Activated naive CD8-positive, alpha-beta T cell treated with anti-CD3 and anti-CD28 coated beads for 36 hours (primary cell): ENCODE measurements at places on chromosomes 4 and X.

DNA sequence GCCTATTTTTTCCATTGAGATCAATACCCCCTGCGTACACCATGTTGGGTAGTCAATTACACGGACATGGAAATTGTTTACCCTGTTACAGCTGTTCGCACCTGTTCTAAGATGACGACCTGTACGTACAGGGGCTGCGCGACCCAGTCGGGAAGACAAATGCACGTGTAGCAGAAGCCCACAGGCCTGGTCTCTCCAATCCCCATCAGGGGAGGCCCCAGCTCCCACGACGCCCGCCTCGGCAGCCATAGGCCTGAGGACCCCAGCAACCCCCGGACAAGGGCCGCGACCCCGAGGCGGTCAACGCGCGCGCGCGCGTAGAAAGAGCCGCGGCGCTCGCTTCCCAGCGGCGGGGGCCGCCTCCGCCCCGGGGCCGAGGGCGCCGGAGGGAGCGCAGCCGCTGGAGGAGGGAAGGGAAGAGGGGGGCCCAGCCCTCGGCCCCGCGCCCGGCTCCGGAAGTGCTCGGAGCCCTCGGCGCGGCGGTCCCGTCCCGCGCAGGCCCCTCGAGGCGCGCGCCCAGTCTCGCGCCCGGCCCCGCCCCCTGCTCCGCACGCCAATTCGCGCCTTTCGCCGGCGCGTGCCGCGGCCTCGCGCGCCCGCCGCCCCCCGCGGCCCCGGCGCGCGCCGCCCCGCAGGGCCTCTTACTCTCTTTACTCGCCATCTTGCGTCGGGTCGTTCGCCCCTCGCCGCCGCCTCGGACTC is 618 bp downstream of the RBBP7 start:
- DNase-seq = peak; percentile 74

GRCh38 chrX:30592831-30593230 is 15.3 kb upstream of the TASL start:
- DNase-seq = no peak

DNA sequence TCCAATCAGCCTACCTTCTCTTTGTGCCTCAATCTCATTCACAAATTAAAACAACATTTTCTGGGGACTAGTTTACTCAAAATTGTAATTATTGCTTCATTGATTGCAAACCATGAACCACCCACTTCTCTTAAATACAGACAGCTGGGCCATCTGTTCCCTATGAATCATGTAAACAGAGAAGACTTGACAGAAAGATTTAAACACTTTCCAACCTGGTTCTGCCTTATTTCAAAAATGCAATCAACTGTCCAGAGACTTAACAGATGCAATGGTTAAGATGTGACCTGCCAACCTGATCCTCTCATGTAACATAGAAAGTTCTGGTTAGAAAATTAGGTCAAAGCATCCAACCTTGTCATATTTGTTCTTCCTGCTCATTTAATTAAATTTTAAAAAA is 20.8 kb upstream of the SERTM2 start:
- DNase-seq = no peak

DNA sequence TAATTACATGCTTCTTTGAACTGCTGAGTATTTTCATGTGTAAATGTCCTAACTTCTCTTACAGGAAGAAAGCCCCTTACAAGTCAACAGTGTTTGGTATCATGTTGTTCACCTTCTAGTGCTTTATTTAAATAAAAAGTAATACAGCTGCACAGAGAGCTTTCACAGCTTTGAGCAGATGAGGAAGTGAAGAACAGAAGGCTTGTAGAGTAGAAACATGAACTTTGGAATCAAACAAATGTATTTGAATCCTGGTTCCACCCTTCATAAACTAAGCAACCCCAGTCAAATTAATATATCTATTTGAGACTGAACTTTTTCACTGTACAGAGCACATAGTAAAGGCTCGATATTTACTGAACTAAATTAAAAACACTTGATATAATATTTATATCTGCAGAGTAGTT is 120.5 kb downstream of the CAMK2D start:
- DNase-seq = no peak
